ENCODE measurements at places on chromosomes 2 and 18.

- DNase-seq: no peak
These were observed 605.5 kb upstream of the CDH7 start for GRCh38 chr18:65145312-65145711.

- no peak for DNase-seq
These were observed 583.1 kb downstream of the XIRP2 start for GRCh38 chr2:167471332-167471731.

GRCh38 chr2:85308896-85309555 lies 18.8 kb downstream of the TGOLN2 start:
- DNase-seq: peak; percentile 65

DNA sequence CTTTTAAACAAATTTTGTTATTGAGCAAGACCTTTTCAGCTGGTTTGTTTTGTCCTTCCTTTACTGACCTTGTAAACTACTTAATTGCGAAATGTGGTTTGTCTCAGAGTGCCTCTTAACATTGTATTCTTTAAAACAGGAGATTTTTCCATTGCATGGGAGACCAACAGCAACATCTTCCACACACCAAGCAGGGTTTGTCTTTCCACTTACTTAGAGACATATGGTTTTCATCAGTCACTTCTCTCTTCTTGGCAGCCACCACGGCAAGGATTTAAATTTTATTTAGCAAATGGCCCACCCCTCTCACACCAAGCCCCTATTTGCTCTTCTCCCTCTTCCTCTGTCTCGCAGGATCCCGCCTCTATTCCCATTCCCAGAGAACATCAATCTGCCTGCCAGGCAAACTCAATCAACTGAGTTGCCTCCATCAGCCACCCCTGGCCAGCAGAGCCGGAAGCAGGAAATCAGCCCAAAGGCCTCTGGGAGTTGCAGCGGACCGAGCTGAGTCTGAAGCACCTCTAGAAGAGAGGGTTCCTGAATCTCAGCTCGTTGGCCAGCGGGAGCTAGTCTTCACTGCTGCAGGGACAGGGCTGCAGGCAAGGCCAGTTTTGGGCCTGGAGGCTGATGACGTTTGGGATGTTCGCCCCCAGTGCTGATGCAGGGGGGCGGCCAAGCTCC lies 11.3 kb upstream of the CIB4 start:
- DNase-seq: no peak

- DNase-seq: no peak
These were observed 569.8 kb downstream of the ARHGAP15 start for GRCh38 chr2:143698888-143699570.

- DNase-seq: no peak
These were observed 950.7 kb upstream of the FAM98A start for GRCh38 chr2:34549710-34550345.

DNA sequence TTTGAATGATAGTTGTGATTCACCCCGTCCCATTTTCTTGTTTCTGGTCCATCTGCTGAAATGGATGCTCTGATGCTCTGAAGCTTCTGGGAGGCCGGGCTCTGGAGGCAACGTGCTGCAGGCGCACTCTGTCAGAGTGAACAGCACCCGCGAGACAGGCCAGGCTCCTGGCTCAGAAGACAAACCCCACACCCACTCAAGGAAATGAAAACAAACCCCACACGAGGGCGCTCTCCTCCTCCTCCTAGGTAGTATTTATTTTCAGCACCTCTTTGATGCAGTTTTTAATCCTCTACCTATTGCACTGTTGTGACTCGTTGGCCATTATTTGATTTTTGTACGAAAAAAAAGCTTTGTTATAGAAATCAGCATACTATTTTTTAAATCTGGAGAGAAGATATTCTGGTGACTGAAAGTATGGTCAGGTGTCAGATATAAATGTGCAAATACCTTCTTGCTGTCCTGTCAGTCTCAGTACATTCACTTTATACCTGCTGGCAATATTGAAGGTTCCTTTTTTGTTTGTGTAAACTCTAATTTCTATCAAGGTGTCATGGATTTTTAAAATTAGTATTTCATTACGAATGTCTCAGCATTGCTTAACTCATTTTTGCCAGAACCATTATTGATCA lies 10.3 kb upstream of the CHST10 start:
- DNase-seq: no peak

DNA sequence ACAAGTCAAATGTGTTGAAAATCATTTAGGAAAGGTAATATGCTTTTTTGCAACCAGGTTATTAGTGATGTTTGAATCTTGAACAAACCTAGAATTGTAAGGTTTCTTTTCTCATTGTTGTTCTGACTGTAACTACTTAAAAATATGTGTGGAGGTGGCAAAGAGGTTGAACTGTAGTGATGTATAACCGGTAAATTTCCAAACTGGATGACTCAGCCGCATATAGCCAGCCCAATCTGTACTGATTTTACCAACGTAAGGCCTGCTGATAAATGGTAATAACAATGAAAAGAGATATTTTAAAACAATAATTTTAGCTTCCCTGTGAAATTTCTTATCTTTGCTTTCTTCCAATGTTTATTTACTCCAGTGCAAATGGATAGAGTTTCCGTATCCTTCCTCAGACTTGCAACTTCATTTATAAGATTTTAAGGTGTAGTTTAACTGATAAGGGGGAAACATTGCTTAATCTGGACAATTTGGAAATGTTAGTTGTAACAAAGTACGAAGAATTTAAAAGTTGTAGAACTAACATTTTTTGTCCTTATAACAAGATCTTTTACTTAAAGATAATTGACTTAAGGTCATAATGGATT lies 1170.4 kb upstream of the ZEB2 start:
- DNase-seq: no peak
